ENCODE measurements at places on chromosomes 1 and 21.
A peak's percentile ranks its signal among the peaks of the same experiment; 100 is the strongest.

- no peak for DNase-seq
Observed at GRCh38 chr1:240423246-240423924, 188.6 kb downstream of the GREM2 start.

DNA sequence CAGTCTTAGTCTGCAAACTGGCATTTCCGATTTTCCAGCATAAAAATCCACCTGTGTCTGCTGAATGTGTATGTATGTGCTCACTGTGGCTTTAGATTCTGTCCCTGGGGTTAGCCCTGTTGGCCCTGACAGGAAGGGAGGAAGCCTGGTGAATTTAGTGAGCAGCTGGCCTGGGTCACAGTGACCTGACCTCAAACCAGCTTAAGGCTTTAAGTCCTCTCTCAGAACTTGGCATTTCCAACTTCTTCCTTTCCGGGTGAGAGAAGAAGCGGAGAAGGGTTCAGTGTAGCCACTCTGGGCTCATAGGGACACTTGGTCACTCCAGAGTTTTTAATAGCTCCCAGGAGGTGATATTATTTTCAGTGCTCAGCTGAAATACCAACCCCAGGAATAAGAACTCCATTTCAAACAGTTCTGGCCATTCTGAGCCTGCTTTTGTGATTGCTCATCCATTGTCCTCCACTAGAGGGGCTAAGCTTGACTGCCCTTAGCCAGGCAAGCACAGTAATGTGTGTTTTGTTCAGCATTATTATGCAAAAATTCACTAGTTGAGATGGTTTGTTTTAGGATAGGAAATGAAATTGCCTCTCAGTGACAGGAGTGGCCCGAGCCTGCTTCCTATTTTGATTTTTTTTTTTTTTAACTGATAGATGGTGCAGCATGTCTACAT is 2.5 kb upstream of the OLFML3 start:
- DNase-seq: peak; percentile 48

- no peak for DNase-seq
Observed at GRCh38 chr1:24426744-24427544, 11.3 kb downstream of the NIPAL3 start.

GRCh38 chr1:4585216-4585615 is 69.2 kb upstream of the AJAP1 start:
- no peak for DNase-seq

DNA sequence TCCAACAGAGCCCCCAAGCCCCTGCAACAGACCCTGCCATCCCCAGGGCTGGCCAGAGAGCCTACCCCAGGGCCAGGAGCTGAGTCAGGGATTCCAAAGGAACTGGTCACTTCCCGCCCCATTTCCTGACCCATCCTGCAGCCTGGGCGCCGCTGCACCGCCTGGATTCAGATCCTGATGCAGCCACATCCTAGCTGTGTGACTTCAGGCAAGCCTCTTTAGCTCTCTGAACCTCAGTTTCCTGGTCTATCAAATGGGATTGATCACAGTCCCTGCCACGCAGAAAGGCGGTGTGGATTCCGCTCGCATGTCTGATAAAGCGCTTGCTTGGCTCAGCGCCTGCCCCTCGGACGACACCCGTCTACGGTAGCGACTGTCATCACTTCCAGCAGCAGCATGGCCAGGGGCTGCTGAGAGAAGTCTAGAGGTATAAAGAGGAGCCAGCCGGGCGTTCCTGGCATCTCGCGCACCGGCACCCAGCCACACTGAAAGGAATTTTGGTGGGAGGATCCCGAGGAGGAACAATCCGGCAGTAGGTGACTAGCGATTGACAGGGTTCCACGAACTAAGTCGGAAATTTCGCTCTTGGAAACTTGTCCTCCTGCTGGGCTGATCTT is 10.1 kb downstream of the EPHA2 start:
- peak; percentile 95 for DNase-seq

DNA sequence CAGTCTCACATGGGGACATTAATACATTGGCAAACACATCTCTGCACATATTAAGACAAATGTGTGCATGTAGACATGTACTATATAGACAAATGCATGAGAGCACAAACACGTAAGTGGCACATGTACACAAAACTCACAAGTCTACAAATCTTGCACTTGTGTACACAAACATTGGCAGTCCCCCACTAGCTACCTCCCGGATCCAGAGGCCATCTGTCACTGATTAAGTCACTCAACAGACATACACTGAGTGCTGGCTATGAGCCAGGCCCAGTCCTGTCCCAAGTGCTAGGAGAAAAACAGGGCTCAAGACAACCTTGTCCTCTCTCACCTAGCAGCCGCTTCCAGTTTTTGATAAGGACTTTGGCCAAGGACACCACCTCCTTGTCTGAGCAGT is 7.0 kb downstream of the TCEA3 start:
- DNase-seq: no peak

GRCh38 chr1:234589064-234589800 is 20.7 kb downstream of the IRF2BP2 start:
- DNase-seq: no peak

DNA sequence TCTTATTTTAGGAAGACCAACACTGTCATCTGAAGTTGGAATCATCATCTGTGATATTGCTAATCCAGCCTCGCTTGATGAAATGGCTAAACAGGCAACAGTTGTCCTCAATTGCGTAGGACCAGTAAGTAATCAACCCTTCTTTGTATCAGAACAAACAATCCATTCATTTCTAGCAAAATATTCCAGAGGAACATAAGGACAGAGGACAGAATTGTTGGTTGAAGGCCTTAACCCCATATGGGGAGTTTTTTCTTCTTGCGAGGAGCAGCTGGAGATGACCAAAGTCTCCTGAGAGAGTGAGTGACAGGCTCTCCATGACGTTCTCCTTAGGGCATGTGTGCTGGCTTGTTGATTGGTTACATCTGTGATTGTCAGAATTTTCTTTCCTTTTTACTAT is 2.7 kb downstream of the SCCPDH start:
- no peak for DNase-seq

DNA sequence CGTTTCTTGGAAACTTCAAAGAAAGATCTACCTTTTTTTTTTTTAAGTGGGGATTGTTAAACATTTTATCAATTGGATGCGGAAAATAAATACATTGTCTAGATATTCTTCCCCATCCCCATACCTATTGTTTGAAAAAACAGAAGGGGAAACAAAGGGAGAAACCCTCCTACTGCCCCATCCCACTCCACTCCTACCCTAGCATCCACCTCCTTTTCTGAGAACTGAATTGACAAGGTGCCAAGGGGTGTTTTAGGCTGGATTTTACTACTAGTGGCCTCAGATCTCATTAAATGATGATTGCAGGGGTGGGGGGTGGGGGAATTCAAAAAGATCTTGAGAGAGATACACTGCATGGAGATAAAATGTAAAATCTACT is 2.6 kb downstream of the EDARADD start:
- no peak for DNase-seq

GRCh38 chr1:41842326-41842725 is 76.4 kb downstream of the HIVEP3 start:
- DNase-seq: no peak

- no peak for DNase-seq
Observed at GRCh38 chr1:109392037-109392787, 5.5 kb downstream of the SORT1 start.

- no peak for DNase-seq
Observed at GRCh38 chr1:34418166-34418565, 241.5 kb downstream of the C1orf94 start.

GRCh38 chr1:228351850-228352249 is 54.8 kb downstream of the TRIM11 start:
- DNase-seq: no peak

GRCh38 chr1:58902830-58903513 is 119.1 kb upstream of the JUN start:
- no peak for DNase-seq

GRCh38 chr1:9150582-9151327 is 21.9 kb upstream of the GPR157 start:
- no peak for DNase-seq

GRCh38 chr1:43554444-43554992 is 23.8 kb downstream of the PTPRF start:
- peak; percentile 68 for DNase-seq

DNA sequence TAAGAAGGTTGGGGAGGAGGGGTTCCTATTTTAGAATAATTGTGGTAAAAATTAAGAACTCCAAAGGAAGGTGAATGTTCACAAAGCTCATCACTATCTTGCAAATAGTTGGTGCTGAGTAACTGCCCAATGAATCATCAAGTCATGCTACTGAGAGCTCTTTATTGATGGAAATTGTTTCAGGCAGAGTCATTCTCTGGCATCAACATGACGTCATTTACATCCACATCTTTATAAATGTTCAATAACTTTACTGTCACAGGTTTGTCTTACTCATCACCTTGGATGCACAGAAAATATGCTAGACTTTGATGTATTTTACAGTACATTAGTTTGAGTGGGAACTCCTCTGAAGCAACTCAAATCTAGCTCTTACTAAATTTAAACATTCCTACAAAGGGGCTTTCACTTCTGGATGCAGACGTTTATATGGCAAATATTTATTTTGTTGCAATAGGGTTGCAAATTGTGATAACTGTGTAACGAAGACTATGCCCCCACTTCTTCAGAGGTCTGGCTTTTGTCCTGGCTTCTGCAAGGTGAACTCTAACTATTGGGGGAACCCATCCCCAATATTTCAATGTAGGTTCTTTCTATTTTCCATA is 273.7 kb upstream of the AJAP1 start:
- peak; percentile 65 for DNase-seq

GRCh38 chr1:64934115-64934877 is 32.1 kb downstream of the JAK1 start:
- peak; percentile 79 for DNase-seq

DNA sequence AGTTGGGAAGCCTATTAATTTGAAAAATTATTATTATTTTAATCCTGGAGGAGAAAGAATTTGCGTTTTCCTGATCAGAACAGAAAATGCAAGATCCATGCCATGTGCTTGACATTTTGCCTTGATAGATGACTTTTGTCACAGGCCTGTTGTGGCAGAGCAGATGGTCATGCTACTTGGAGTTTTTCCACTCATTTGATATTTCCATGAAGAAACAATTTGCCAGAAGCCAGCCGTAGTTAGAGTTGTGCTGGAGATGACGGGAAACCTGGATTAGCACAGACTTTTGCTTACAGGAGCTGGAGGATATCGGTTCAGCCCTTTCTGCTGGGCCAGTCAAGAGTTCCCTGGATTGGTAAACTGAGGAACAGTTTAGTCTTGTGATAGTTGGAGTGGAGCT is 3.2 kb downstream of the RCAN3 start:
- no peak for DNase-seq

GRCh38 chr1:87201768-87202167 is 126.9 kb upstream of the LMO4 start:
- no peak for DNase-seq

DNA sequence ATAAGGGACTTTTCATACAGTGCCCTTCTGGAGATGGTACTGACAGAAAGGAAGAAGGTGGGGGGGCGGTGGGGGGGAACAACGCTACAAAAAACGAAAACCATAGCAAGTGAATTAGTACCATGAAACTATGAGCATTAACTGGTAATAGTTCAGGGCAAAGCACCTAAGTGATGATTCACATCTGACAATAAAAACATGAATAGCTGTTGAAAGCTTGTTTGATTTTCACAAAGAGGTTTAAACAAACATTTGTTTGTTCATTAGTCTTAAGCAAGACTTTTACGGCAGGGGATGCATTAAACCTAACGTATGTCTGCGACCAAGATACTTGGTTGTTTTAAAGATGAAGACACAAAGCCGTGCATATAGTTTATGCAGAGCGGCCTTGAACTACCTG is 177.5 kb downstream of the LMO4 start:
- DNase-seq: no peak

- no peak for DNase-seq
Observed at GRCh38 chr1:63829349-63830327, 55.8 kb downstream of the ROR1 start.

- DNase-seq: peak; percentile 56
Observed at GRCh38 chr1:169795687-169796086, 980 bp upstream of the METTL18 start.

GRCh38 chr1:110155878-110156522 is 5.7 kb downstream of the SLC6A17 start:
- peak; percentile 43 for DNase-seq

GRCh38 chr1:217274927-217275654 is 355.8 kb downstream of the GPATCH2 start:
- DNase-seq: peak; percentile 63

DNA sequence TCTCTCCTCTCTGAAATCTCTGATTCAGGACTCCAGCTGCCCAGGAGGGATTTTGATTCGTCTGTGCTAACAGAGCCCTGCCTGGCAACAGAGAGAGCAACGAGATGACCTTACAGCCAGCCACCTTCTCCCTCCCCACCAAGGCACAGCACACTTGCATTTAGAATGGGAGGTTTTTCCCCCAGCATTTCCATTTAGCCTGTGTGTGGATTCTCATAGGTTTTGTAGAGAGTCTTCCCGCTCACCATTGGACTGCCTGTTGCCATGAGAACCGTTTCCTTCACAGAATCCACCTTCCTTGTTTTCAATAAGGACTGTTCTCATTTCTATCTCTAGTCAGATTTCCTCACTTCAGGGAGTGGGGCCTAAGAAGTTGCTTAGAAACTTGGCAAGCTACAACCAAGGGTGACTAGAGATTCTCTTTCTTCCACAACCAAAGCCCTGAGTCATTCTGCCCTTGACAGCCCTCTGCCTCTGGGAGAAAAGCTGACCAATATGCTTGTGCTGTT is 5.8 kb upstream of the IKBKE start:
- peak; percentile 7 for DNase-seq

- no peak for DNase-seq
Observed at GRCh38 chr1:184156521-184157393, 105.2 kb downstream of the TSEN15 start.

GRCh38 chr1:33384040-33384812 is 46.7 kb downstream of the PHC2 start:
- DNase-seq: peak; percentile 76

- DNase-seq: no peak
Observed at GRCh38 chr1:214453109-214453722, 98.2 kb downstream of the PTPN14 start.

GRCh38 chr21:37658817-37659458 is 257.3 kb downstream of the KCNJ6 start:
- DNase-seq: peak; percentile 55

- DNase-seq: no peak
Observed at GRCh38 chr1:225467193-225468020, 39.6 kb upstream of the LBR start.

DNA sequence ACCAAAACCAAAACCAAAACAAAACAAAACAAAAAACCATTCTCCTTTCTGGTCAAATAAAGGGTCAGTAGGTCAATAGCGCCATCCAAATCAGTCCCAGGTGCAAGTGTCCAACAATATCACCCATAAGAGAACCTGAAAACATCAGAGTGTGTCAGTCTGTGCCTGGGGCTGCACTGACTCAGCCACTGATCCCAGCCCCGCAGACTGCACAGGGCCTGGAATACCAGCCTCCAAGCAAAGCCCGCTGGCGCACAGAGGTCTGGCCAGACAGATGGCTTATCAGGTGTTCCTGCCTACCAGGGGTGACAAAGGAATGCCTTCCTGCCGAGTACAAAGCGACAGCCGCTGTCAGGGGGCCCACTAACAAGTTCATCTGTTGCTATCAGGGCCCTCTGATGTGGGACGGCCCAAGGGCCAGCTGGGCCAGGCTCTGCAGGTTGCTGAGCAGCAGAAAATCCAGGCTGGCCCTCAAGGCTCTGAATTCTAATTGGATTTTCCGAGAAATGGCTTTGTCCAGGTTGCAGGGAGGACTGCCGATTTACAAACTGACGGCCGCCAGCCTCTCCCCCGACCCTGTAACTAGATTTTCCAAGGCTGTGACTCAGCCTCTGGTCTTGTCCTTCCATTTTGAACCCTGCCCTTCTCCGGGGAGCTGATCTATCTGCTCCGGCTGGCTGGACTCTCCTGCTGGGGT is 13.7 kb upstream of the TMEM51 start:
- DNase-seq: no peak

- DNase-seq: peak; percentile 44
Observed at GRCh38 chr1:214603819-214604252, 841 bp downstream of the CENPF start.

GRCh38 chr1:32048440-32048839 is 24.3 kb upstream of the TMEM39B start:
- DNase-seq: no peak

Measured in RKO (cell line).